ENCODE measurements at places on chromosomes 12 and 14.

GRCh38 chr12:122059203-122059960 is 19.2 kb upstream of the MLXIP start:
- no peak for DNase-seq

- no peak for DNase-seq
Observed at GRCh38 chr14:93231129-93231979, 24.3 kb downstream of the UBR7 start.

GRCh38 chr12:46664761-46665287 is 161.0 kb downstream of the SLC38A4 start:
- no peak for DNase-seq

GRCh38 chr12:121958541-121959240 is 40.3 kb downstream of the CFAP251 start:
- no peak for DNase-seq

DNA sequence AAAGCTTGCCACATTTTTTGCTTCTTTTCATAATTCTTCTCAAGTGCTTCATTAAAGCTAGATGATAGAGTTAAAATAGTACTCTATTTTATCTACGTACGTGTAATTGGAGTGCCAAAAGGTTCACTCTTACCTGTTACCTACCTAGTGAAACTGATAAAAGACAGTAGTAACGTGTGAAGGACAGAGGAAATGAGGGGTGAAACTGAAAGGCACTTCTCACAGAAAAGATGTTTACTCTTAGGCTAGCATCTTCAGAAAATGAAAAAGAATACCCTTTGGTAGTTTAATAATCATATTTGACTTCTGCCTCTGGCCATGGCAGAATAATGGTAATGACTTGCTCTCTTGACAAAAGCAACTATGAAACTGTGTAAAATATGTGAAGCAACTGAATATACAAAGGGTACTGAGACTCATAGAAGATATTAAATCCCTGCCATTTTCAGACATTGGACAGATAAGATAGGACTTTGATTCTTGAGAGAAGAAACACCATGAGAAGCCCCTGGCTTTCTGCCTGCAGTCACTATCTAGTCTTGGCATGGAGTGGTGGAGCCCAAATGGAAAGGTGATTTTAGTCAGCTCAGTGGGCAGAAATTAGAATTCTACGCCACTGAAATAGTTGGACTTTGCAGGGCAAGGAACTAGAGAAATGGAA is 6.3 kb upstream of the EVL start:
- no peak for DNase-seq

- DNase-seq: no peak
Observed at GRCh38 chr12:24922090-24922489, 26.8 kb downstream of the BCAT1 start.

DNA sequence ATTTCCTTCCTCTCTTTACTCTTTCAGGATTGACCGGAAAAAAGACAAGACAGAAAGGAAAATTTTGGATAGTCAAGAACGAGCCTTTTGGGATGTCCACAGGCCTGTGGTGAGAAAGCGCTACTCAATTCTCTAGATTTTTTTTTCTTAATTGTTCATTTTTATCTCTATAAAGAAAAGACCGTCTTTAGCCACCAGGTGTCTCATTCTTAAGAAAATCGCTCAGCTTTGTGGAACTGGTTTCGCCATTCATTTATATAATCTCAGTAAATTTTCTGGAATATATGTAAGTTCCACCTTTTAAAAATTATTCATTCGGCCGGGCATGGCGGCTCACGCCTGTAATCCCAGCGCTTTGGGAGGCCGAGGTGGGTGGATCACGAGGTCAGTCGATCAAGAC is 421.1 kb downstream of the DPF3 start:
- no peak for DNase-seq

DNA sequence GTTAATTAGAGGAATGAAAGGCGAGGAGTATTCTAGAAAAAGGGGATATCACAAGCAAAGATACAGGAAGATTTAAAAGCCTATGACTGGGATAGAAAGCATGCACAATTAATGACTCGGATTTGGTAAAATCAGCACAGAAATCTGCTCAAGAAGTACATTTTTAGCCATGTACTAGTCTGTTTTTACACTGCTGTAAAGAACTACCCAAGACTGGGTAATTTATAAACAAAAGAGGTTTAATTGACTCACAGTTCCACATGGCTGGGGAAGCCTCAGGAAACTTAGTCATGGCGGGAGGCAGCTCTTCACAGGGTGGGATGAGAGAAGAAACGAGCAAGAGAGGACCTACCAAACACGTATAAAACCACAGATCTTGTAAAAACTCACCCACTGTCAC is 716.3 kb upstream of the MDGA2 start:
- DNase-seq: no peak

DNA sequence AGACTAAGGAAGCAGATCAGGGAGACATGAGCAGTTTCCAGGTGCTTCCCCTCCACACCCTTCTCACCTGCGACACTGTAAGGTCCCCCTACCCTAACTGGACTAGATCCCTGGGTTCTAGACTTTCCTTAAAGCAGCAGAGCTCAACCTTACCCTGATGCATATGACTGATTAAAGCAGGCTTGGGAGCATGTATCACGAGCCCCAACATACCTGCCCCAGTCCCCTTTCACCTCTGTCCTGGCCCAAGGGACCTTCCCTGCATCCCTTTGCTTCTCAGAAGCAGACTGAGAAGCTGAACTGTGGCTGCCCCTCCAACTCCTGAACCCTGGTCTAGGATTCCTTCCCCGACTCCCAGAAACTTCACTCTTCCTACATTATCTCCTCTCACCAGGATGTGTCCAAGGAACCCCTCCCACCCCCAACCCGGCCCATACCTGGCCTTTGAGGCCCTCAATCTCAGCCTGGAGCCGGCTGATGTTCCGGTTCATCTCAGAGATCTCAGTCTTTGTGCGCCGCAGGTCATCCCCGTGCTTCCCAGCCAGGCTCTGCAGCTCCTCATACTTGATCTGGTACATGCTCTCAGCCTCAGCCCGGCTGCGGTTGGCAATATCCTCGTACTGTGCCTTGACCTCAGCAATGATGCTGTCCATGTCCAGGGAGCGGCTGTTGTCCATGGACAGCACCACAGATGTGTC is 5.4 kb downstream of the KRT8 start:
- DNase-seq: no peak

- no peak for DNase-seq
Observed at GRCh38 chr14:35298351-35298750, 6.2 kb downstream of the PSMA6 start.

- no peak for DNase-seq
Observed at GRCh38 chr12:75892731-75893408, 138.7 kb downstream of the PHLDA1 start.

DNA sequence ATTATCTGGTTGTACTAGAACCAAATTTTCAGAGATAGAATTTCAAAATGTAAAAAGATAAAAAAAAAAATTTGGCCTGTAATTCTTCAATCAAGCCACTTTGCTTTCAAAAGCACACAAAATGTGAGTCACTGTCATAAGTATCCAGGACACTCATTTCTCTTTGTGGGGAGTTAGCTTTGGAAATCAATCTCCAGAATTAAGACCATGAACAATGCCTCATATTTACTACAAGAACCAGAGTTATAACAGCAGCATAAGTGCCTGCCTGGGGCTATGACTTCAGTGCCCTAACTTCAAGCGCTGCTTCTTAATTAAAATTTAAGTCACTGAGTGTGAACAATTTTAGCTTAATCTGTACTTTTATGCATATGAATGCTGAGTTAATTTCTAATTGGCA is 162.1 kb downstream of the C12orf42 start:
- no peak for DNase-seq

- no peak for DNase-seq
Observed at GRCh38 chr14:69654116-69654515, 42.7 kb downstream of the SUSD6 start.

GRCh38 chr12:123040106-123040505 is 59.6 kb downstream of the ARL6IP4 start:
- no peak for DNase-seq

DNA sequence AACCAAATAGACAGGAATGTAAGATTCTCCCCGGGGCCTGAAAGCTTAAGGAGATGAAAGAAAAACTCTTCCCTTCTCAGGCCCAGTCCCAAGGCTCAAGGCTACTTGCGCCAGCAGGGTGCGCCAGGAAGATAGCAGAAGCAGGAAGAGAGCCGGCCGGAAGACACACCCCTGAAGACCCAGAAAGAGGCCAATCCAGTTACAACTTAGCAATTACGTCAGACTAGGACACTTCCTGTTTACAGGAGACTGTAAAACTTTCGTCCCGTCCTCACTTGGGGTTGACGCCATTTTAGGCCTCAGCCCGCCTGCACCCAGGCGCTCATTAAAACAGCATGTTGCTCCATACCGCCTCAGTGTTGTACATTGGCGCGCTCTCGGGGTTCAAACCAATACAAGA is 9.4 kb downstream of the COX16 start:
- DNase-seq: no peak

GRCh38 chr12:5503774-5504173 is 71.9 kb downstream of the NTF3 start:
- no peak for DNase-seq

DNA sequence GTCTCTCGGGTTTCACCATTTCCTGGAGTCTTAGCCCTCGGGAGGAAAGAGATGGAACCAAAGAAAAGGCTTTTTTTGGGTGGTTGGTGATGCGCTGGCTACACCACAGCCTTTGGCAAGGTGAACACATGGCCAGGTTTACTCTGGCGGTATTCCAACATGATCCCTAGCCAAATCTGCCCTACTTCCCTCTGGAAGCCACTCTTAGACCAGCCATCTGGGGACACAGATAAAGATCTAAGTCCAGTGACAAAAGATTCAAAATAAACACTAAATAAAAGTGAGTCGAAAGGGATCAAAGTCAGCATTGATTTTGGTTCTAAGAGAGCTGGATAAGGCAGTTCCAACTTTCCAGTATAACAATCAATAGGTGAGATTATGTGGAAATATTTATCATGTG is 694.5 kb downstream of the VRK1 start:
- no peak for DNase-seq

GRCh38 chr14:34111953-34112352 is 161.1 kb upstream of the EGLN3 start:
- no peak for DNase-seq

- DNase-seq: no peak
Observed at GRCh38 chr12:123602651-123603195, 824 bp downstream of the DDX55 start.

DNA sequence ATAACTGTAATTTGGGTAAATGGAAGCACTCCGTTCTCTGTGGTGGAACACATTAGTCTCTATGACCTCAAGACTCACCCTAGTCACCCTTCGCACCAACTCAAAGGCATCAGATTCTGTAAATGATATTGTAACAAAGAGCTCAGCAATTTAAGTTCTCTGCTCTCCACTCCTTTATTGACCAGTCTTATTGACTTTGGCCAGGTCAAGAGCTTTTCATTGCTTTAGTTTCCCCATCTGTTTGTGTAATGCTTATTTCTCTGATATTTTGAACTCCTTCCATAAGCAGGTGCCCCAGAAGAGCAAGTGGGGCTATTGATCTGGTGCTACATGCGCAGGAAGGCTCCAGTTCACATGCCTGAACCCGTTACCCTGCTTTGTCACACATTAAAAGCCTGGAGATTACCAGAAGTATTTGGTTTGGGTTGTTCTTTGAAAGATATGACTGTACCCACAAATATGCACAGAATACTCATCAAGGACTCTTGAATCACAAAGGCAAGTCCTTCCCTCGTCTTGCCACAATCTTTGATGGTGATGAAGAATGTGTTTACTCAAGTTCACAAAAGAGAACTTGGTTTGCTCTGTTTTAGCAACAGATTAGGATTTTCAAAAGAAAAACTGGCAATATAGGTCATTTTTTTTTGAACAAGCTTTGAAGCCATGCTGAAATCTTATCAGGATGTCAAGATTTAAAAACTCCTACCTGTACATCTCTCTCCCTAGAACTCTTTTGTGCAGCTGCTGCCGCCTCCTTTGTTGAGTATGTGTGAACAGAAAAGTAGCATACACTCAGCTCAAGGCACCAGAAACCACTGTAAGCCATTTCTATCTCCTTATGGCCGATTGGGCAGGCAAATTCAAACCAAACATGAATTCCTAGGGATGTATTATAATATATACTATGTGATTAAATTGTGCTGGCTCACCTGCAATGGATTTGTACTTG is 193.9 kb downstream of the BCAT1 start:
- DNase-seq: no peak

GRCh38 chr12:12965836-12966235 is 13.9 kb upstream of the GPRC5D start:
- no peak for DNase-seq

DNA sequence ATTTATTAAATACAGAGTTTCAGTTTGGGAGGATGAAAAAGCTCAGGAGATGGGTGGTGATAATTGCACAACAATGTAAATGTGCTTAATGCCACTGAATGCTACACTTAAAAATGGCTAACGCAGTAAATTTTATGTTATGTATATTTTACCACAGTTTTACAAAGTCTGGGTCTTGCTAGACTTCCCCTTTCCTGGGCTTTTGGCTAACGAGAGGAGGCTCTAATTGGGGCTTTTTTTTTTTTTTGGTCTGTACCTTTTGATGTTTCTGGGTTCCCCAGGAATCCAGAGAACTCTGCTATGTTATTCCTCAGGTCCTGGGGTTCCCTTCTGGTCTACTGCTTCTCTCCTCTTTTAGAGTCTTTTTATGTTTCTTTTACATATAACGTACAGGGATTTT is 355.5 kb downstream of the CACNA1C start:
- DNase-seq: no peak

- no peak for DNase-seq
Observed at GRCh38 chr14:56581041-56581727, 1.6 kb downstream of the TMEM260 start.

- DNase-seq: no peak
Observed at GRCh38 chr12:52947738-52948423, 1.0 kb upstream of the KRT18 start.

DNA sequence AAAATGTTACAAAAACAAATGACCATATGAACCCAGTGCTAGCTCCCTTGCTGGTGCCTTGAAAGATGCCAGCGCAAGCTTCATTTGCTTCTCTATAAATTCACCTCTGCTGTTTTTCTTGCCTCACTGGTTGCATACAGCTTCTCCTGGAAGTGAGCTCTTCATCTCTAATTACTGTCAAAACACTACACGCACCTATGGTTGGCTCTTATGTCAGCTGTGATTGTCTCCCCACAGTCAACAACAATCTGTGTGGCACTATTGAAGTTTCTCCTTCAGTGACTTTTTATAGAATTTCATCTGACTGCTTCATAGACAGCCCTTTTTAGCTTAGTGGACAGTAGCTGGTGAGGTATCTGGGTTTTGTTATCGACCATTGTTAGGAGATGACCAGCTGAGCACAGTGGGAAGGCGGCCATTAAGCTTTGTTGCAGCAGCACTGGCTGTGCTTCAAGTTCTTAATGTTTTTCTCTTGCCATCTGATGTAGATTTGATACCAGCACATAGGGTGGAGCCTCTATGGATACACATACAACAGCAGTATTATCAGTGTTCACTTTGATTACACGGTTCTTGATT is 131.8 kb downstream of the KITLG start:
- no peak for DNase-seq

- DNase-seq: no peak
Observed at GRCh38 chr14:56471056-56471455, 108.5 kb upstream of the TMEM260 start.

DNA sequence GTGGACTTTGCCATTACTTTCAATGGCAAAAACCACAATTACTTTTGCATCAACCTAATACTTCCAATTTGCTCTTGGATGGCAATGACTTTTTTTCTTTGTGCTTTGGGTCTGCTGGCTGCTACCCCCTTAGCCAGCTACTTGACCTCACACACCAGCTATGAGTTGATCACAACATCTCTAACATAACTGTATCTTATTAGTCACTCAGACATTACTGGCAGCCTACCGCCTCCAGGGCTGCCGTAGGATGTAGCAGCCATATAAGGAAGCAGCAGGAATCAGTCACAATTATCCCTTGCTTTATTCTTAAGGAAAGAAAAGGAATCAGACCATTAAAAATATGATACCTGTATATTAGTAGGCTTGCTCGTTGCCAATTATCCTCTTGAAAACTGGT is 260.5 kb downstream of the ADAMTS20 start:
- no peak for DNase-seq

Measured in nephron progenitor cell (in vitro differentiated cells).